Sigmoid colon (tissue), 7 donors: ENCODE measurements at places on chromosomes 6 and 20.

- no peak overlapping the region for H3K27ac ChIP-seq
- peaks cover 8% of the 10 kb centered on the region for H3K4me1 ChIP-seq
- DNase-seq = peak; percentile 37
- no peaks in the 10 kb centered on the region for H3K27me3 ChIP-seq
- no peaks in the 10 kb centered on the region for H3K36me3 ChIP-seq
Observed at GRCh38 chr20:64116541-64117431, 9.4 kb upstream of the NPBWR2 start.

GRCh38 chr6:132210886-132211563 lies 190.2 kb downstream of the MOXD1 start:
- H3K4me1 ChIP-seq = no peaks in the 10 kb centered on the region
- DNase-seq = no peak
- no peak overlapping the region for H3K27ac ChIP-seq
- no peak overlapping the region for H3K4me3 ChIP-seq
- H3K27me3 ChIP-seq = no peaks in the 10 kb centered on the region

GRCh38 chr6:144297511-144298100 lies 12.5 kb downstream of the UTRN start:
- H3K27me3 ChIP-seq = no peaks in the 10 kb centered on the region
- no peaks in the 10 kb centered on the region for H3K36me3 ChIP-seq
- DNase-seq = no peak
- H3K4me3 ChIP-seq = no peak overlapping the region
- H3K4me1 ChIP-seq = peaks cover 17% of the 10 kb centered on the region

- no peaks in the 10 kb centered on the region for H3K36me3 ChIP-seq
- no peaks in the 10 kb centered on the region for H3K27me3 ChIP-seq
- no peaks in the 10 kb centered on the region for H3K4me1 ChIP-seq
- H3K4me3 ChIP-seq = peak overlapping the region; percentile 5
- peak; percentile 95 for DNase-seq
- peak overlapping the region; percentile 61 for H3K27ac ChIP-seq
Observed at GRCh38 chr20:47493175-47493962, 8.3 kb upstream of the NCOA3 start.

GRCh38 chr6:23250556-23250955 lies 681.2 kb downstream of the HDGFL1 start:
- H3K27me3 ChIP-seq = no peaks in the 10 kb centered on the region
- no peaks in the 10 kb centered on the region for H3K4me1 ChIP-seq
- H3K36me3 ChIP-seq = no peaks in the 10 kb centered on the region

DNA sequence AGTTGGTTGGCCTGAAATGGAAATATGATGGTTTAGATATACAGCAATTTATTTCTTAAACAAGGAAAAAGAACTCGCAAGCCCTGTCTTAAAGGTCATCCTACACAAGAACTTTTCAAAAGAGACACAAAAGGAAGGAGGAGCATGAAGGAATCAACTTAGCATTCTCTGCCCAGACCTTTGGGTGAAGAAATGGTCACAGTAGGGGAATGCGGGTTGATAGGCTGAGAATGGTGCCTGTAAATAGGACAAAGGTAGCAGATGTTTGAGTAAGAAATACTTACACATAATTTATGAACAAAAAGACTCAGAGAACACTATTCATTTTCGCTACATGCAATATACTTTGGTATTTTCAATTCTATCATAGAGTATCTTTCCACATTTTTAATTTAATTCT lies 15.0 kb downstream of the ADGRF5 start:
- no peak overlapping the region for H3K4me3 ChIP-seq
- DNase-seq = no peak
- H3K27me3 ChIP-seq = no peaks in the 10 kb centered on the region
- no peaks in the 10 kb centered on the region for H3K36me3 ChIP-seq
- no peak overlapping the region for H3K27ac ChIP-seq

DNA sequence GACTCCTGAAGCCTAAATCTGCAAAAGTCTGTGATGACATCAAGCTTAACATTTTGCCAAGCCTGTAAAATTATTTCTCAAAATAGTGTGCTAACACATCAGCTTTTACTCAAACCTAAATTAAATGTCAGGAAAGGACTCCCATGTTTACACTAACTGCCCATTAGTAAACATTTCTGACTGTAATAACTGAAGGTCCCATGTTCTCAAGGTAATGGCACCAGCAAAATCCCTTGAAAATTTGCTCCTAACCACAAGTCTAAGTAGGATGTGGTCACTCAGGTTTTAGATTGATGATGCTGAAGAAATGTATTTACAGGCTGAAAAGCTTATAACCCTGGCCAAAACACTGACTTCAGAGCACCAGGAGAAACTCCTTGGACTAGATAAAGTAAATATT lies 33.0 kb downstream of the BACH2 start:
- no peak overlapping the region for H3K27ac ChIP-seq
- no peak for DNase-seq
- no peak overlapping the region for H3K4me3 ChIP-seq
- no peaks in the 10 kb centered on the region for H3K36me3 ChIP-seq
- H3K4me1 ChIP-seq = peaks cover 12% of the 10 kb centered on the region

DNA sequence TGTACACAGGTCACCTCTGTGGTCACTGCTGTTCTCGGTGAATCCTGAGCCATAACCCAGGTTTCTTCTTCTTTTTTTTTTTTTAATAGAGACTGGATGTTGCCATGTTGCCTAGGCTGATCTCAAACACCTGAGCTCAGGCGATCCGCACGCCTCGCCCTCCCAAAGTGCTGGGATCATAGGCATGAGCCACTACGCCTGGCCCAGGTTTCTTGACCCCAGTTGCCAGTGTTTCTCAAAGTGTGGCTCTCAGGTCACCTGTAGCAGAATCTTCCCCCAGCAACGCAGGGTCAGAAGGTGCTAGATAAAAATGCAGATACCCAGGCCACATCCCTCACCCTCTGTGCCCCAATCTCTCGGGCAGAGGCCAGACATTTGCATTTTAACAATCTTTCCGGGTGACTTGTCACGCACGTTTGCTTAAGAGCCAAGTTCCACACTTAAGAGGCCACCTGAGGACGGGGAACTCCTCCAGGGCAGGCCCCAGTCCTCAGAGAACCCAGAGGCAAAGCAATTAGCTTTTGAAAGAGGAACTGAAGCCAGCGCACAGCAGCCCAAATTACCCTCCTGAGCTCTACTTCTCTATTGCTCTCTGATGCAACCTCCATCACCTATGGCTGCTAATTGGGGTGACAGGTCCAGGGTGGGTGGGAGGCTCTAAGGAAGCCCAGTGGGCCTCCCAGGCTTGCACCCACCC lies 81.8 kb downstream of the NFATC2 start:
- H3K36me3 ChIP-seq = no peaks in the 10 kb centered on the region
- no peak overlapping the region for H3K27ac ChIP-seq
- H3K4me3 ChIP-seq = no peak overlapping the region
- H3K4me1 ChIP-seq = peaks cover 42% of the 10 kb centered on the region
- DNase-seq = no peak
